ENCODE measurements at places on chromosomes 5 and 9.

GRCh38 chr5:33997331-33997983 lies 10.4 kb downstream of the AMACR start:
- peak; percentile 5 for DNase-seq

- DNase-seq, result no peak
Measured at GRCh38 chr5:103243665-103244064, 14.9 kb upstream of the MACIR start.

DNA sequence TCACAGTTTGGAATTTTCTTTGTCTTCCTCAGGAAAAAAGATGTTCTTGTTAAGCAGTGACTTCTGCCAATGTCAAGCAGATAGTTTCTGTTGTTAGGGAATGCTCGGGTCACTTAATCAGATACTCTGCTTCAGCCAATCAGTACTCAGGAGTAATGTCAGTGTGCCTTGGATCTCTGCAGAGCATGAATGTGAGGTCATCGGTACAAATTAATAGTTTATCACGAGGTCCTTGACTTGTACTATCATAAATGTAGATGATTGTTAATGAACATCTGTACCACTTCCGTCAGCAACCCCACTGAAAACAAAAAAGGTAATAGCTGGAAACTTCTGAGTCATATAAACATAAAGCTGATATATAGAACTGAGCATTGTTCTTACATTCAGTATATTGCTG lies 73.6 kb downstream of the FBXL7 start:
- no peak for DNase-seq

DNA sequence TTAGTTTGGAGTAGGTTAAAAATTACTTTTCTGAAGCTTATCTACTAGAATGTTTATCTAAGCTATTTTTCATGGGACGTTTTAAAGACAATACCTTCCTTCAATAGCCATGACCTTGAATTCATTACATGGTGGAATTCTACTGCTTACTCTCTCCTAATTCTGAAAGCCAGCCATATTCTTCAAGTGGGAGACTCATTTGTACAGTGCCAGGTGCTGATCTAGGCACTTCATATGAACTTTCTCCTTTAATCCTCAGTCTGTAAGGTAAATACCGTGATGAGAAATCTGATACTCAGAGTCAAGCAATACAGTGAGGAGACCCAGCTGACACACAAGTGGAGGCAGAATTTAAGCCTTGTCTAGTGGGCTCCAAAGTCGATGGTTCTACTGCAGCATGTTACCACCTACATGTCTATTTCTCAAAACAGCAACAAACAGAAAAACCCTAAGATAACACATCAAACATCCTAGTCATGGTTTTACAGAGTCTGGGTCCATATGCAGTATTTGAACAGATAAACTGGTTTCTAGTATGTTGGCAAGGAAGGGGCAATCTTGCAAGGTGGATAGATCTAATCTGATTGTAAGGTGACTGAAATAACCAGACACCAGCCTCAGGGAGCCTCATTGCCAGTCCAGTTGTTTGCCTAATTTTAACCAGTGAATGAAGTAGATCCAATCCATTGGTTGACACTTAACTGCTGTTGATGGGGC lies 243.7 kb downstream of the PIK3R1 start:
- DNase-seq, result no peak

DNA sequence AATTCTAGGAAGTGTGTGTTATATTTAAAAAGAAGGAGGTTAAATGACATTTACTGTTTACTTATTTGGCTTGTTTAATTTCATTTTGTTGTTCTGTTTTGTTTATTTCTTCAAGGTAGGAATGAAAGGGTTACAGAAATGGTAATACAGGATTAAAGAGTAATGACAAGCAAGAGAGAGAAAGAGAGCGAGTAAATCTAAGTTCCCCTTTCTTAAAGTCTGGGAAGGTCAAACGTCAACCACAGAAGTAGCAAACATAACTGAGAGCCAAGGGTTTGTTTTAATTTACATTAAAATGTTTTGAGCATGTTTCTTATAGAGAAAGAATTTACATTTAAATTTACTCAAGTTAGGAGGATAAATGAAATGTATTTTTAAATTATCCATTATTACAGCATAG lies 18.7 kb downstream of the HCN1 start:
- DNase-seq, result no peak

DNA sequence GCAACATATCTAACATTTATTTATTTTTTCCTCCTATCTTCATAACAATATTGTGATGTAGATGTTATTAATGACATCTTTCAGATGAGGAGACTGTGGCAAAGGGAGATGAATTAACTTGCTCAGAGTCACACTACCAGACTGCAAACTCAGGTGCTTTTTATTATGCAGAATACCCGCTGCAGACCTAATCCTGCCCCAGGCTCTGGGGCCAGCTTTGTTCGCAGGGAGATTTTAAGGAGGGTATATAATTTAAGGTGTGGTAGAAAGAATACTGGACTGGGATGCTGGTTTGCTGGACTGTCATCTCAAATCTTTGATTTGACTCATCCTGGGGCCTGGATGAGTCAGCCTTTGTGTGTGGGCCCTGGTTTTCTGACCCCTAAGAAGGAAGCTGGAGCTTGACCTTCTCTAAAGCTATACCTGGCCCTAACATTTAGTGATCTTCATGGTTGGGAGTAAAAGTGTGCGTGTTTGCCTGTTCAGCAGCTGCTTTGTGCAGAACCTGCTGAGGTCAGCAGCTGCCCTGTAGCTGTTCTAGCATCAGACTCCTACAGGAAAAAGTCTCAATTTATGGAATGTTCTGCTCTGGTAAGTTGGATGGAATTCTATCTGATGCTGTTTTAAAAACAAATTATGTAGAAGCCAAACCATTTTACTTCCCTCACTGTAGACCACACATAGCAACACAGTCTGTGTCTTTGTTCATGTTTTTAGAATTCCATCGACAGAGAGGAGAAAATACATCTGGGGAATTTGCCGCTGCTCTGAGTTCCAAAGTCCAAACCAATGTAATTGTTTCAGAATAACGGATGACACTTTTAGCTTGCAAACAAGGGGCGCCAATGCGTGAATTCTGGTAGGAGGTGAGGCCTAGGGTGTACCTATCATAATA lies 4.5 kb downstream of the SLC36A1 start:
- DNase-seq, result no peak

GRCh38 chr5:73232266-73233041 lies 59.5 kb downstream of the TMEM174 start:
- DNase-seq, result no peak

DNA sequence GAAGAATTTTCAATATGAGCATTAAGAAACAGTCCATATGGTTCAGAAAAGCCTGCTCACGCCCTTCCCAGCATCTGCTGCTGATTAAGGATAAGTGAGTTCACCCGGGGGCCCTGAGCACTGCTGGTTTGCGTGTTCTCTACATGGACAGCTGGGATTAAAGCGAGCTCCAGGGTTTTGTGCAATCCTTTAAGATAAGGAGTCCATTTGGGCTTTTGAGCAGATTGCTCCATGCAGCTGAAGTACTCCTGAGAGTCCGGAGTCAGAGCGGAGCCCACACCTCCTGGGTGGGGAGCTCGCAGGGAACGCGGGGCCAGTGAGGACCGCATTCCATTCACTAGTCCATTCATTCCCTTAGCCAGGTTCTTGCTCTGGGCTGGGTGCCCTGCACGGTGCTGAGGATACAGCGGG lies 149.3 kb upstream of the COL5A1 start:
- DNase-seq, result peak; percentile 38

Measured in naive thymus-derived CD8-positive, alpha-beta T cell (primary cell).